ENCODE measurements at places on chromosomes 2 and 18.
A peak's percentile ranks its signal among the peaks of the same experiment; 100 is the strongest.

- no peak for DNase-seq
These were observed 272.8 kb downstream of the RND3 start for GRCh38 chr2:150214626-150215025.

- DNase-seq = peak; percentile 3
These were observed 693.1 kb downstream of the DCC start for GRCh38 chr18:53033128-53033527.

- no peak for DNase-seq
These were observed 281.7 kb upstream of the CCDC68 start for GRCh38 chr18:55240978-55241377.

- DNase-seq = peak; percentile 27
These were observed 35.2 kb downstream of the SETBP1 start for GRCh38 chr18:44715842-44716241.

DNA sequence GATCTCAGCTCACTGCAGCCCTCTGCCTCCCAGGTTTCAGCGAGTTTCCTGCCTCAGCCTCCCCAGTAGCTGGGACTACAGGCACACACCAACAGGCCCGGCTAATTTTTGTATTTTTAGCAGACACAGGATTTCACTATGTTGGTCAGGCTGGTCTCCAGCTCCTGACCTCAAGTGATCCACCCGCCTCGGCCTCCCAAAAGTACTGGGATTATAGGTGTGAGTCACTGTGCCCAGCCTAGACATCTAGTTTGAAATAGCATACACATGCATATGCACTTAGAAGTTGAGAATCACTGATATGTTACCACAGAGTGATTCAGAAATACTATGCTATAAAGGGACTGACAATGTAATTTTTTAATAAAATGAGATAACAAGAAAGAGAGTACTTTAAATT lies 69.8 kb upstream of the CDKL4 start:
- DNase-seq = peak; percentile 74

DNA sequence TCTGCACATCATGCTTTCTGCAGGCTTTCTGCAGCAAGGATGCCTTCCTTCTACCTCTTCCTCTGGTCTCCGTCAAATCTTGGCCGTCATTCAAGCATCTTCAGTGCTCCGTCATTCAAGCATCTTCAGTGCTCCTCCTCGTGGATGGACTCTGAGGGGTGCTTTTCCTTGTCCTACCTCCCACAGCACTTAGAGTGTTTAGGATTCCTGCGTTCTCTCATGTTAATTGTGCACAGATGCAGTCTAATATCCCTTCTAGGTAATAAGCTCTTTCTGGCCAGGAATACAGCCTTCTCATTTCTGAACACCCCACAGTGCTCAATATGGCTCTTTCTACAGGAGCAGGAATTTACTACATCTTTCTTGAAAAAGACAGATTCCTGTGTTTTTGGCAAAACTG lies 59.8 kb downstream of the ZNF236 start:
- no peak for DNase-seq

Data from adipocyte (in vitro differentiated cells).